ENCODE measurements at places on chromosomes 12 and 14.

- DNase-seq: no peak
These were observed 14.4 kb upstream of the MLXIP start for GRCh38 chr12:122064025-122064777.

GRCh38 chr14:90971687-90972086, 88.8 kb downstream of the RPS6KA5 start:
- no peak for DNase-seq

DNA sequence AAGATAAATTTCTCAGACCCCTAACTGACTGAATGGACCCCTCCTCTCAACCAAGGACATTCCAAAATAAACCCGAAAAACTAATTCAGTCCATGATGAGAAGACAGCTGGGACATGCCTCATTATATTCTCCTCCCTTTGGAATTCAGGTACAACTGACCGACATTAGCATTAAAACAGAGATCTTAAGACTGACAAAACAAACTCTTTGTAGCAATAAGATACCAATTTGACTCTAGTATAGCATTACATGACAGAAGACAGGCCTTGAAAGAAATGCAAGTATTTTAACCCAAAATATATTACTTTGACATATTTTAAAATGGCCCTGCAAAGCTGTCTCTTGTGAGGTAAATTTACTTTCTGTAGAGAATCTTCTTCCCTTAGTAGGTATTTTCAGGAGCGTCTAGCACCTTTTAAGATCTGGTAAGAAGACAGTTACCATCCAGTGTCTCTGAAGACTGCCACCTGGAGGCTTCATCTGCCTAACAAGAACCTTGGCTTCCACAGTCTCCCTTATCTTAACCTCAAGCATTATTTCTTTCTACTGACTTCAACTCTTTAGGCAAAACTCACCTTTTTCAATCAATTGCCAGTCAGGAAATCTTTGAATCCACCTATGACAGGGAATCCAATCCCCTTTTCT, 957.5 kb downstream of the SLC6A15 start:
- no peak for DNase-seq

DNA sequence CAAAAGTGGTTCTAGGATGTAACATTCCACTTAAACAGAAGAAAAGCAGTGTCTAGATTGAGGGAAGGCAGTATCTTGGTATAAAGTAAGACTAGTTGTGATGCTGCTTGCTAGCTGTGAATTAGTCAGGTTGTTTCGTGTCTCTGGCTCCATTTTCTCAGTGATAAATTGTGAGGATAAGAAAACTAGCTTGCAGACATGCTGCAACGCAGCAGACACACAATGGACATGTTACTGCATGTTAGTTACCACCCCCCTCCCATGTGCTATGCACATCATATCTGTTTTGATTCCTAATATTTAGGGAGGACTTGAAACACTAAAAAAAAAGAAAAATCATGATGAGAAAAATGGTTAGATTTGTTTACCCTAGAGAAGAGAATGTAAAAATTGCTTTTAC, 2.9 kb downstream of the CCNK start:
- DNase-seq: no peak

GRCh38 chr14:75907756-75908359, 73.9 kb downstream of the TGFB3 start:
- DNase-seq: no peak

GRCh38 chr14:69460093-69460701, 24.3 kb upstream of the PLEKHD1 start:
- peak; percentile 23 for DNase-seq

DNA sequence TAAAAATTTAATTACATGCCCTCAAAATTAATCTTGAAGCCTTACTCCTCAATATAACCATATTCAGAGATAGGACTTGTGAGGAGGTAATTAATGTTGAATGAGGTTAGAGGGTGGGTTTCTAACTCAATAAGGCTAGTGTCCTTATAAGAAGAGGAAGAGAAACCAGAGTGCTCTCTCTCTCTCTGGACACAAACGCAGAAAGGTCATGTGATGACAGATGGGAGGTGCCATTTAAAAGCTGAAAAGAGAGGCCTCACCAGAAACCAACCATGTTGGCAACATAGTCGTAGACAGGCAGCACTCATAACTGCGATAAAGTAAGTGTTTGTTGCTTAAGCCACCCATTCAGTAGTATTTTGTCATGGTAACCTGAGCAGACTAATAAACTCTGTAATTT, 378.5 kb upstream of the LMO3 start:
- no peak for DNase-seq

DNA sequence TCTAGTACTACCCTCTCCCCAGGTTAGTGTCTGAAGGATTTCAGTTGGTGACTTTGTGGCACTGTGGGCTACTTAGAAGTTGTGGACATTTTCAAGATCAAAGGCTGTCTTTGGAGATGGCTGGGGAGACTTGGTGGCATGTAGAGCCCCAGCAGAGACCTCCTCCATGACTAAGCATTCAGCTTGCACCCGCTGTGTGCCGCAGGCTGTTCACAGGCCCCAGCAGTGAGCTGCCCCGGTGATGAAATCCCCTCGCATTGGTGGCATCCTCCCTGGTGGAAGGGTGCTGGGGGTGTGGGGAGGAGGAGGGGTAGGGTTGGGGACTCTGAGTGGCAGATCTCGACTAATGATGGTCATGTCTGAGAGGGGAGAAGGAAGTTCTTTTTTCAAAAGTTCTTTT, 173.9 kb downstream of the TSPAN9 start:
- DNase-seq: no peak
